Adipocyte (in vitro differentiated cells): ENCODE measurements at places on chromosomes 16 and 17.
A peak's percentile ranks its signal among the peaks of the same experiment; 100 is the strongest.

DNA sequence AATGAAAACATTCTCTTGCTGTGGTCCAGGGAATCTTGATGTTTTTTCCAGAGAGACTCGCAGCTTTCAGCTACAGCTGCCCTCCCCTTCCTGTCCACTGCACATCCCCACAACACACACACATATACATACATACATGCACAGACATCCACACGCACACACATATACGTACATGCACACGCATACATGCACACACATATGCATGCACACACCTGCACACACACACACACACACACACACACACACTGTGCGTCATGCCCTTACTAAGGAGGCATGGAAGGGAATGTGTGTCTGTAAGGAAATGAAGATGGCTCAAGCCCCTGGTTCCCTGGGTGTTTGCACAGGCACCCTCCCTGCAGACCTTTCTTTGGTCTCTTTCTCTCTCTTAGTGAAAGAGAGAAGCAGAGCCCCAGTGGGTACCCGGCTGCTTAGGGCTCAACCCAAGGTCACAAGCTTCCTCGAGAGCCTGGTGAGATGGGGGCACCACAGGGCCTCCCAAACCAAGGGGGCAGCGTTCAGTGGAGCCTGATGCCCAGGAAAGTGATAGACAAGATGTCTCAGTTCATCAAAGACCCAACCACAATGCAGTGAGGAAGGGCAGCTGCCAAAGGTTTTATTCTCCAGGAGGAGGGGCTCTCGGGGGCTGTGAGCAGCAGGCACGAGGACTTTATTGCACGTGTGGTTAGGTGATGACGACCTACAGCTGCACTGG is 33.3 kb downstream of the TNFRSF13B start:
- DNase-seq, result no peak

- DNase-seq, result peak; percentile 94
Observed at GRCh38 chr17:28949185-28950016, 1.9 kb downstream of the PHF12 start.

DNA sequence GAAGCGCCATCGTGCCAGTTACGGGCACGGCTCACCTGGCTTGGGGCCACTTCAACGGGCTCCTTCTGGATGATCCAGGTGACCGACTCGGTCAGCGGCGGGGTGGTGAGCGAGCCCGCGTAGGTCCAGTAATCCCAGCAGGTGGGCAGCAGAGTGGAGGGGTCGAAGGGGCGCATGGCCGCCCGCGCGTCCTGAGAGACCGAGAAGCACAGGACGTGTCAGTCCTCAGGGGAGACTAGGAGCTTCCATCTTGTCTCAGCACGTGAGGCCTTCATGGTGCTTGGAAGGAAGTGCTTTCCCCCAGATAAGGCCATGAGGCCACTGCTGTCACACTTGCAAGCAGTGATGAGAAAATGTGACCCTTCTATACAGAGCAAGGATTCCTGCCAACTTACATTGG is 22.5 kb upstream of the SLC7A5 start:
- DNase-seq, result no peak

- DNase-seq, result no peak
Observed at GRCh38 chr17:36136036-36136435, 32.4 kb downstream of the CCL4 start.

GRCh38 chr17:41333098-41333497 is 17.5 kb downstream of the KRT33A start:
- no peak for DNase-seq

- no peak for DNase-seq
Observed at GRCh38 chr16:56616608-56617211, 8.3 kb downstream of the MT2A start.

DNA sequence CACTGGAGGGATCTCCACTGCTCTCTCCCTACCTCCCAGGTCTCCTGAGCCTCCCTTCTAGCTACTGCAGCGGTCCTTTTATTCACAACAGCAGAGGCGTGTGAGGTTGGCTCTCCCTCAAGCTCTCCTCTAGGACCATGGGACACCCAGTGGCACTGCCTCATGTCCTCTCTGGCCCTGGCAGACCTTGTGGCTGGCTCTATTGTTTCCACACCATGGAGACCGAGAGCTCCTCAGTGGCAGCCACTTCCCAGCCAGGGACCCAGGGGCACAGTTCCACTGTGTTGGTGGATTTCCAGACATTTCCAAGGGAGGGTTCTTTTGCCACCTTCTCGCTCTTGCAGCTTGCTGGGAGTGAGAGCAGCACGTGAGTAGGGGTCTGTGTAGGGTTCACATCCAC is 204.9 kb downstream of the AXIN2 start:
- no peak for DNase-seq

- DNase-seq, result no peak
Observed at GRCh38 chr17:41131979-41132378, 8.0 kb upstream of the KRTAP4-12 start.

DNA sequence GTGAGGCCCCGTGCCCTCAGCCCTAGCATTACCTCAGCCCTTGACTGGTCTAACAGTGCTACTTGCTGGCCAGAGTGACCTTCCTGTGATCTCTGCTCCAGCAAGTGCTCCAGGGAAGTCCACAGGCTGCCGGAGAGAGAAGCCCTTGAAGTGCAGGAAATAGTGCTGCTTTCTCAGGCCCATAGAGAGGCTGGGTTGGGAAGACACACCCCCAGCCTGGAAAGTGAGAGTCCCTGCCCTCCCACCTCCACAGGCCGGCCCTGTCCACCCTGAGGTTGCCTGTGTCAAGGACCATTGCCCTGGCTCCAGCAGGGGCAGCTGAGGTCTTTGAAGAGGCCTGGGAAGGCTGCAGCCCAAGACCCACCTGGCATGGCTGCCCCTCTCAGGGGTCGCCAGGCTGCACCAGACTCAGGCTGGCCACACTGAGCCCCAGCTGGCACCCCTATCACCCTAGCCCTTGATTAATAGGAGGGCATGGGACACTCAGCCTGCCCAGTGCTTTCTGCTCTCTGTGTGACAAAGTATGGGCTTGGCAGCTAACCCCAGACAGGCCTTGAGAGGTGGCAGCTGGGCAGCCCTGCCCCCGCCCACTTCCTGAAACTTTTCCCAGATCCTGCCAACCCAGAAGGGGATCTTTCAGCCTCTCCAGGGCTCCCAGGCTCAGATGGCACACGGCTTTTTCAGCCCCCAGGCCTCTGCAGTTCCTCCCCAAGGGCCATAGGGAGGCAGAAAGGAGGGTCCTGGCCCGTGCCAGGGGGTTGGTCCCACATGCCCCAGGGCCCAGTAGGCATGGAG is 21.7 kb downstream of the ATP6V0D1 start:
- peak; percentile 30 for DNase-seq

DNA sequence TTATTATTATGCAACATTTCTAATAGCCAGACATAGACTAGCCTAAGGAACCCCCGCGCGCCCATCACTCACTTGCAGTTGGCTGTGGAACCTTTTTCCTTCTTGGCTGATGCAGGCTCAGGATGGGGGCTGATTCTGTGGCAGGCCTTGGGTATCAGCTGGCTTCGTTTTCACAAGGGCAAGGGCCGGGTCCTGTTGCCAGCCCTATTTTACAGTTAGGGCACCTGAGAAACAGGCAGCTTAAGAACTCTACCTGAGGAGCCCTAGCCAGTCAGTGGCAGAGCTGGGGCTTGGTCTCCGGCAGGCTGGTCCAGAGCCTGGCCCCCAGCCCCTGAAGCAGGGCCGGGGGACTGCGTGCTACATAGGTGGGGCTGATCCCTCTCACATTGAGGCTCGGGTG is 28.7 kb downstream of the ADGRG5 start:
- DNase-seq, result no peak

DNA sequence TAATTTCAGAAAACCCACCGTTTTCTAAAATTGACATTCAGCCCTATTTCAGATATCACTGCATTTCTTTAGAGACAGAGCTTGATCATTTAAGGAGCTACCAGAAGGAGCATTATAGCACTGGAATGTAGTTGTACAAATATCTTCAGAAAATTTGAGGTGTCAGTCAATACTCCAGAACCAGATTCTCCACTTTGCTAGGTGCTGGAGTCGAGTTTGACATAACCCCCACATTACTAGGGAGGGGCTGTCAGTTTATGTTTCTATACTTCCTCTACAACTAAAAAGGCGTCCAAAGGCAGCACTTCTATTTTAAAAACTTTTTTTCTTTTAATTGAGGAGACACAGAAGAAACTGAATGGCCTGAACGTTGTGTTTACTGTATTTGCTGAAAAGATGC is 892 bp upstream of the KIAA0513 start:
- no peak for DNase-seq

- peak; percentile 75 for DNase-seq
Observed at GRCh38 chr17:64262198-64262999, 661 bp downstream of the TEX2 start.

- no peak for DNase-seq
Observed at GRCh38 chr17:21245639-21246084, 7.5 kb downstream of the NATD1 start.

DNA sequence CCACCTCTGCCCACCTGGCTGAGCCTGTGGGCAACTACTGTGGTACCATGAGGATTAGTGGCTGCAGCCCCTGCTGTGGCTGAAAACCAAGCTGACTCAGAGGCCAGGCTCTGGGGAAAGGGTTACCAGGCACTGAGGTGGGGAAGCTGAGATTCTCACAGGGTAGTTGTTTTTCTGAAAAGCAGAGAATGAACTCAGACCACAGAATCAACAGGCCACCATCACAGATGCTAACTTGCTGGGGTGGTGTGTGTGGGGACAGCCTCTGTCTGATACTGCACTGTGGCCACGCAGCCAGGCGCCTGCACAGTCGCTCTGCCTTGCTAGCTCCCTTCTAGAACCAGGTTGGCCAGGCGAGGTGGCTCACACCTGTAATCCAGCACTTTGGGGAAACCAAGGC is 28.8 kb downstream of the NPLOC4 start:
- DNase-seq, result no peak

DNA sequence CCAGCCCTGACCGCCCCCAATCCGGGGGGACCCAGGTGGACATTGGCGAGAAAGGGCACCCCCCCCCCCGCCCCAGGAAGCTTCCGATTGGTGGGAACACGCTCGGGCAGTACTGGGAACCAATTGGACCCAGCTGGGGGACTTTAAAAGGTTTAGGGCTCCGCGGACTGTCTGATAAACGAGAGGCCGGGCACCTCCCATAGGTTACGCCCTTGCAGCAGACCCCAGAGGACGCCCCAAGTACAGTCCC is 245 bp downstream of the TMEM256 start:
- DNase-seq, result no peak

- peak; percentile 45 for DNase-seq
Observed at GRCh38 chr17:47935961-47936360, 5.4 kb upstream of the PNPO start.

DNA sequence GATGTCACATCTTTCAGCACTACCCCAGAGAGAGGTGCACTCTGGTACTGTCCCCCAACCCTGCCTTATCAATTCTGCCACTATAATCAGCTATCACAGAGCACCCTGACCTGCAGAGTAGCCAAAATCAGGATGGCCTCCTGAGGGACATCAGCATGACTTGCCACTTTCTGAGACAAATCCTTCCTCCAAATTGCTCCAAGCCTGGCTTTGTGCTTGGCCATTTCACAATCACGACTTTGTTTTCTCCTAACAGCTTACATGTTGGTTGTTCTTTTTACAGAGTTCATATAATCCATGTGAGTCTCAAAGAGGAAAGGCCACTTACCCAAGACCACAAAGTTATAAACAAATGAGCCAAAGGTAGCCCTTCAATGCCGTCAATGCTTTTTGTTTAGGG is 449.0 kb upstream of the CDH5 start:
- DNase-seq, result peak; percentile 51

DNA sequence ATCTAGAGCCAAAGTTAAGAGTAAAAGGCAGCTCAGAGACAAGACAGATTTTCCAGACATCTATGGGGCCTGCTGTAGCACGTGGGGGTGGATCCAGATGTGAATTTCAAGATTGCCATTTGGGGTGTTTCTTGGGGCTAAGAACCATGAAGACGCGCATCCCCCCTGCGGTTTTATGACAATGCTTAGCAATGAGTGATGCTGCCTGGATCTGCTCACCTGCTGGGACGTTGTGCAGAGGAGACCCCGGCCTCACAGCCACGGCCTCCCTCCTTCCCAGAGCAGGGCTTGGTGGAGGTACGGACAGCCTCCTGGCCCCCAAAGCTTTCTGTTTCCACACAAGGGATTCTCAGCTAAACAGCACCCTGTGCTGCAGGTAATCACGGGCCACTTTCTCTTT is 151.5 kb upstream of the DYNLRB2 start:
- DNase-seq, result no peak

DNA sequence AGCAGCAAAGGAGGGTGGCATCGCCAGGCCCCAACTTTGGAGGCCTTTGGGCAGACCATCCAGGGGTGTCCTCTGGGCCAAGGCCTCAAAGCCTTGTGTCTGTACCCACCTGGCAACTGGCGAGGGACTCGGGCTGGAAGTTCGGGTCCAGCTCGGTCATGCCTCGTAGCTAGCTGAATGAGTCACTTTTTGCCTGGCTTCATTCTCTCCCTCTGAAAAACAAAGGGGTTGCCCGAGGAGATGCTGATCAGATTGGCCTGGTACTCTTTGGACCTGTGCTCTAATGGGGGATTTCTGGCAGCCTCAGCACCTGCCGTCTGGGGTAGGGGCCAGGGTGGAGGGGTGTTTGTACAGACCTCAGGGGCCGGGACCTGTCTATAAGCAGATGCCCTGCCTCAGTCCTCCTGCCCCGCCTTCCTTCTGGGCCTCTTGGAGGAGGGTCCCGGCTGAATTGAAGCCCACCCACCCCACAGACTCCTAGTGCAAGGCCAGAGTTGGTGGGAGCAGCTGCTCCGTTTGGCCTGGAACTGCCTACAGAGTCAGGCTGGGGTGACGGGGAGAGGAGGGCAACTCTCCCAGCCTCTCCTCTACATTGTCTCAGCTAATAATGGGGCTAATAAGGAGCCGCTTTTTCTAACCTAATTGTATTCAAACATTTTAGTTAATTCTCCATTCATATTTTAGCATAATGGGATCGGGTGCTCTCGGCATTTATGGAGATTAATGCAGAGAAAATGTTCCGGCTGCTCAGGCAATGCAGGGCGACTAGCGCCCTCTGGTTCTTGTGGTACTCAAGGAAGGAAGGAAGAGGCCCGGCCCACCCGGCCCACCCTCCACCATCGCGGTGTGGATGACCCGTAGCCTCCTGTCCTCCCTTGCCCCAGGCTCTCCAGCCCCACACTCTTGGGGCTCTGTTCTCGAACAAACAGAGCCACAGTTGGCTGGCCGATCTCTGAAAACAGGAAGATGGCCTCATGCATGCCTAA is 21.4 kb upstream of the ABCC3 start:
- DNase-seq, result no peak

GRCh38 chr16:85626191-85626981 is 13.3 kb downstream of the GSE1 start:
- DNase-seq, result no peak

- DNase-seq, result peak; percentile 17
Observed at GRCh38 chr17:29777663-29778062, 152.4 kb downstream of the SSH2 start.

- peak; percentile 94 for DNase-seq
Observed at GRCh38 chr16:89922477-89922883, 662 bp upstream of the TUBB3 start.

DNA sequence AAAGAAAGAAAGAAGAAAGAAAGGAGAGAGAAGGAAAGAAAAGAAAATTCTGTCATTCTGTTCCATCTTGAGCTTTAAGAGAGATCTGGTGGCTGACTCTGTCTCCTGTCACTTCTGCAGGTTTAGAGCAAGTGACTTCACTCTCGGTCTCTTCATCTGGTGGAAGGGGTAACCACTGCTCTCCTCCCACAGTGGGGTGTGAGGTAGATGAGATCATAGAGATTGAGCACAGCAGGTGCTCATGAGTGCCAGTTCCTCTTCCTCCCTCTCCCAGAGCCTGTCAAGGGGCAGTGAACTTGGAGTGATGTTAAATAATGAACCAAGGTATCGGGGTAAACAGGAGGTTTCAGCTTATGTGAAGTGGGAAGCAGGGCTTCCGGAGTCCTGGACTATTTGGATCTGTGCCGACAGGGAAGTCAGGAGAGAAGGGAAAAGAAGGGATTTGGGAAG is 47.7 kb downstream of the BEAN1 start:
- no peak for DNase-seq
